ENCODE measurements at places on chromosomes 16 and 17.
A peak's percentile ranks its signal among the peaks of the same experiment; 100 is the strongest.

DNA sequence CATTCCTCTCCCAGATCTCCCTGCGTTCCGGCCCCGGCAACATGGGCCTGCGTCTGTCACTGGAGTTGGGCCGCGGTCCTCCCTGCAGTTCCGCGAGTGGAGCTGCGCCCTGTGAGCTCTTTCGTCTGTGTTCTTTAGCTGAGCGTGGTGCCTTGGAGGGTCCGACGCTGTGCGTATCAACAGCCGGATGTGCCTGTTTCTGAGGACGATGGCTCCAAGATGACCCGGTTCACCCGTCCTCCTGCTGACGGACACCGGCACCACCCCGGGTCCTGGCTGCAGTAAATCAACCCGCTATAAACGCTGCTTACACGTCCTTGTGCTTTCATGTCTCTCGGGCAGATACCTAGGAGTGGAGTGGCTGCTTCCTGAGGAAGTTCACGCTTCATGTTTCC, 44.8 kb upstream of the GNG13 start:
- no peak for DNase-seq

DNA sequence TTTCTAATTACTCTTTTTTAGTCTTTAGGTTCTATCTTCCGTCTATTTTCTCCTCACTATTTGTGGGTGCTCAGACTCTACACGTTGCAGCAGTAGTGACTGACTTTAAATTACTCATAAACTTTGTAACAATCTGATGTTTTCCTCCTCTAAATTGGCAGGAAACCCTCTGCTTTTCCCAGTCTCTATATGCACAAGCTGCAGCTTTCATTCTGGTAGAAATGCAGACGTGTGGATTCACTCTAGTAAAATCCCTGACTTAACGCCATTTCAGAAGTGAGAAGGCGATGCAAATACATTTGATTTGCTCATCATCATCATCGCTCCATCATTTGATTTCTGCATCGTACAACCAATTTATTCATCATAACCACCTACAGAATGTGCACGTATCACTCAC, 561.0 kb upstream of the ZFHX3 start:
- DNase-seq, result no peak

DNA sequence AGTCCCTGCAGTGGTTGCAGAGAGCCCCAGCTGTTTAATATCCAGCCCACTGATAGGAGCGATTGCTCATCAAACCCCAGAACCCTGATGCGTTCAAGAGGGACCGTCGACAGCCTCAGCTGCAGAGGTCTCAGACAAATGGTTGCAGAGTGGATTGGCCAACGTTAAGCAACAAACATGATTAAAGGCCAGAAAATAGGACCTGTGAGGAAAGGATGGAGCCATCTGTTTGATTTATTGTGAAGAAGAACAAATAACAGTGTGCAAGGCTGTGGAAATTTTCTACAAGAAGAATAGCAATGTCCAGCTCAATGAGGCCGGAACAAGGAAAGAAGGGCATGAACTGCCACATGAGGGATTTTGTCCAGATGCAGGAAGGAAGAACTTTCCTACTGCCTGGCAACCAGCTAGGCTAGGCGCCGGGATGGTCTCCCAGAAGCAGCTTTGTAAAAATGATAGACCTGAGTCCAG, 138.4 kb upstream of the DNAH9 start:
- no peak for DNase-seq

GRCh38 chr17:68737761-68738443, 136.7 kb upstream of the FAM20A start:
- no peak for DNase-seq

- no peak for DNase-seq
Observed at GRCh38 chr17:53749178-53749577, 73.5 kb upstream of the KIF2B start.

- peak; percentile 22 for DNase-seq
Observed at GRCh38 chr17:19650826-19651225, 2.3 kb downstream of the ALDH3A2 start.

GRCh38 chr17:35018814-35019213, 38.5 kb downstream of the LIG3 start:
- no peak for DNase-seq

DNA sequence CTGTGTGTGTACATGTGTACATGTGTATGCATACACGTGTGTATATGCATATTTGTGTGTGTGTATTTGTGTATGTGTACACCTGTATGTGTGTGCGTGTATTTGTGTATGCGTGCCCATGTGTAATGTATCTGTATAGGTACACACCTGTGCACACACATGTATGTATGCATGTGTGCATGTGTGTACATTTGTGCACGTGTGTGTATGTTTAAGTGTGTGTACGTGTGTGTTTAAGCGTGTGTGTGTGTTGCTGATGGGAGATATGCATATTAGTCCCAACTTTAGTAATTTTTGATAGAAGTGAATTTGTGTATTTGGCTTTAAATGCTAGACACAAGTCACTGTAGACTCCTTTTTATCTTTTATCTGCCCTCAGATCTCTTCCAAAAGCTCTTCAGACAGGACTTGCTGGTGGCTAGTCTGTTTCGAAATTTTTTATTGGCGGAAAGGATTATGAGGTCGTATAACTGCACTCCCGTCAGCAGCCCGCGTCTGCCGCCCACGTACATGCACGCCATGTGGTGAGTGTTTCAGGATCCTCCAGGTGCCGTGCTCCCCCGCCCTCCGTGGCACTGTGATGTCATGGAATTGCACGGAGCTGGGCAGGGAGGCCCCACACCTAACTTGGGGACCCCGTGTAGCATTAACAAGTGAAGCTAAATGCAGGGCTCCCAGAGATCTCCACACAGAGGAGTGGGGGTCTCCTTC, 168.8 kb upstream of the CHMP6 start:
- no peak for DNase-seq

GRCh38 chr17:18974407-18975149, 22.6 kb downstream of the SLC5A10 start:
- no peak for DNase-seq

DNA sequence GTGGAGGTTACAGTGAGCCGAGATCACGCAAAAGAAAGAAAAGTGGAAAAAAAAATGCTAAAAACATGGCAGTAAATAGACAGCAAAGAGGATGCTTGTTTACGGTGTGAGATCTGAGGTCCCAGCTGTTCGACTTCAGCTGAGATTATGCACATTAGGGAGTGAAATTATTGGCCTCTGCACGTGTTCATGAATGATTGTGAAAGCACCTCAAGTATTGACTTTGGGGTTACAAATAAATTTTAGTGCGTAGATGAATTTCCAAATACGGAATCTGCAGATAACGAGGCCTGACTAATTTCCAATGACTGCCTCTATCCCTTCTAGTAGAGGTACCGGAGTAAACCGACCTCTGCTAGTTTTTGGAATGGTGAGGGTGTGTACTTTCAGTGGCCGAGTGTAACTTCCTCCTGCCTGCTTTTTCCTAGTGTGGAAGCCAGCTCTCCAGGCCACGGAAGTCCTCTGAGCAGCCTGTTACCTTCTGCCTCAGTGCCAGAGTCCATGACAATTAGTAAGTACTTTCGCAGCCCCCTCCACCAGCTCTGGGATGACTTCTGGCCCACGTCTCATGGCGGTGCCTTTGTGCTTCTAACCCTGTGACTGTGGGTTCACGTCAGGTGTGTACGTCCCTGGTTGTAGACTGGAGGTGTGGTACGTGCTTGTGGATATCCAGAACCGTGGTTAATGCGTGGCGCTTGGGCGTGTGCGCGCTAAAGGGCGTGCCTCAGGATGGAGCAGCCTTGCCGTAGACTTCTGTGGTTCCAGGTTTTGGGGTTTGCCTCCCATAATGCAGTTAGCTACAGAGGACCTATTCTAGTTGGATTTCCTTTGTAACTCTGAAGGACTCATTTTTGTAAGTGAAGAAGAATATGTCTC, 102.1 kb downstream of the SNX29 start:
- no peak for DNase-seq

GRCh38 chr16:87274794-87275193, 42.4 kb downstream of the C16orf95 start:
- DNase-seq, result no peak

DNA sequence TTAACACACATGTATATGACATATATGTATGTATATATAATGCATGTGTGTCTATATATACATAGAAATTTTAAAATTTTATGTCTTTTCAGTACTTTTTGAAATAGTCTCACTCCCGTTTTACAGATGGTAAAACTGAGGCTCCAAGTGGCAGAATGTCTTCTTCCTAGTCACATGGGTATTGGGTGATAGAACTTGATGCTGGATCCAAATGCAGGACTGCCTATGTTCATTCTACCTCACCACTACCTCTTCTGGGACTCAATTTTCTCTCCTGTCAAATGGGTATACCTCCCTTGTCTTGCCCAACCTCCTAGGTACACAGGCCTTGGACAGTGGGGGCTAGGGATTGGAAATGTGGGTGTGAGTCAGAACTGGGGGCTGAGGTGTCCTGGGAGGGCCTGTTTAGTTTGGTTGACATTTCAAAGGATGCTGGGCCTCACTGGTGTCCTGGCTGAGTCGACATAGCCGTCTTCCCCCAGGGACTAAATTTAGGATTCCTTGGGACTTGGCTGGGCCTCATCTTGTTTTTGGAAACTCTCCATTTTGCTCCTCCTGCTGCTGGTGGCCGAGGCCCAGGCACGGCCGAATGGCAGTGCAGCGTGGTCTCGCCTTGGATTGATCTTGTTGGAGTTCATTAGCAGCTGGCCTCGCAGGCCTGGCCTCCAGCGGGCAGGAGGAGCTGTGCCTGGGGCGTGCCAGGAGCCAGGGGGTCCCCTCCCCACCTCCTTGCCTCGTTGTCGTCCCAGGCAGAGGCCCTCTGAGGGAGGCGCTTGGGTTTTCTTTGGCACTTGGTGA, 25.9 kb downstream of the NKD1 start:
- DNase-seq, result no peak

DNA sequence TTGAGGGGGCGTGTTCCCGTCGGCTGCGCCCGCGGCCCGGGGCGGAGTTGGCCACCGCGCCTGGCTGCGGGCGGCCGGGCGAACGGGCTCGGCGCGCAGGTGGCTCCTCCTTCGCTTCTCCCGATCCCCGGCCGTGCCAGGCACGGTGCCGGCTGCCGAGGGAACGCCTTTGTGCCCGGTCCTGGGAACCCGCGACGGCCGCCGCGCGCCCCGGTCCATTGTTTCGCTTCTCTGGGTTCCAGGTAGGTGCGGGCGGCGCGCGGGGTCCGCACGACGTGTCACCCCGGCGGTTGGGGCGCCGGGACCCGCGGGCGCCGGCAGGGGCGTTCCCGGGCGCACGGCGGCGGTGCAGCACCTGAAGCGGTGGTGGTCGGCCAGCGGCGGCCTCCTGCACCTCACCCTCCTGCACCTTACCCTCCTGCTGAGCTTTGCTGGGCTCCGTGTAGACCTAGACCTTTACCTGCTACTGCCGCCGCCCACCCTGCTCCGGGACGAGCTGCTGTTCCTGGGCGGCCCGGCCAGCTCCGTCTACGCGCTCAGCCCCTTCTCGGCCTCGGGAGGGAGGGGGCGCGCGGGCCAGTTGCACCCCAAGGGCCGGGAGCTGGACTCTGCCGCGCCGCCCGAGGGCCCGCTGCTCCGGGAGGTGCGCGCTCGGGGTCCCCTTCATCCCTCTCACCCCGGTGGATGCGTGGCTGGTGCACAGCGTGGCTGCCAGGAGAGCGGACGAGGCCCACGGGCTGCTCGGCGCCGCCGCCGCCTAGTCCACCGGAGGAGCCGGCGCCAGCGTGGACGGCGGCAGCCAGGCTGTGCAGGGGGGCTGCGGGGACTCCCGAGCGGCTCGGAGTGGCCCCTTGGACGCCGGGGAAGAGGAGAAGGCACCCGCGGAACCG, 99.9 kb downstream of the EFCAB13 start:
- DNase-seq, result peak; percentile 42
